ENCODE measurements at places on chromosomes 1 and 21.

DNA sequence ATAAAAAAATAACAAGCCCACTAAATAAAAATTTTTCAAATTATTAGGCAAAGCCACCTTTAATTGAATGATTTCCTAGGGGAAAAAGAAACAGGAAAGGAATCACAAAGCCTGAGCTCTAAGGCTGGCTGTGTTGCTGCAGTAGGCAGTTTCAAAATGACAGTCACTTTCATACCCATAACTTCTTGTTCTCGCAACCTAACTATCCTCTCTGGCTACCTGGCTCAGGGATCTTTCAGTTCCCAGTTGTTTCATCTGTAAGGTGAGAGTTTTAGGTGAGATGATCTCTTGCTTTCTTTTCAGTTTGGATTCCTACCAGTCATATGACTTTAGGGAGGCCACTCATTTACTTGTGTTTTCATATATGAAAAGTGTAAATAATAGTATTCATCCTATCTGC lies 226.1 kb downstream of the ASTN1 start:
- no peak for DNase-seq

GRCh38 chr21:37618081-37618480 lies 251.5 kb downstream of the DYRK1A start:
- no peak for DNase-seq

DNA sequence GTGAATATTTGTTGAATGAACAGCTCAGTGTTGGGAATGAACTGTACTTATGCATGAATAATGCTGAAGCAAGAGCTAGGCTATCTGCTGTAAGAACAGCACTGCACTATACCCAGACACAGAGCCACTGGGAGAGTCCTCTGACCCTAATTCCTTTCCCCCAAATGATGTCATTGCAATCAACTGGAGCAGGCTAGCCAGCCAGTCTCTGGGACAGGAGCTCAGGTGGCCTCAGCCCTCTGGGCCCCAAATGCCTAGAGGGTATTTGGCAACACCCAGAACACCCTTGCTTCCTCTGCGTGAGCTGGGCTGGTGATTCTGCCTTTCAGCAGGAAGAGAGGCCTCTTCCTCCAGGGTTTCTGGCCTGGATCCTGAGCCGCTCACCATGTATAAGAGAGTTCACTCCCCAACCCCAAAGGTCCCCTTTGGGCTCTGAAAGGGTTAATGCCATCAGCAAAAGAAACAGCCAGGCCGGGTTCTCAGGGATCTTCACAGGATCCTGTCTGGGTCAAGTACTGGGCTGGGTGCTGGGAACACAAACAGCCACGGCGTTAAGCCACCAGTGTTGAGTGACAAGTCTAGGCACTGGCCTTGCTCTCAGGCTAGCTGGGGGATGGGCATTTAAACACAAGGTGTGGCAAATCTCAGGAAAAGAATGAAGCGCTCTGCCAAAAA lies 3.7 kb upstream of the PADI4 start:
- DNase-seq, result no peak

GRCh38 chr21:32834211-32834915 lies 62.8 kb upstream of the PAXBP1 start:
- DNase-seq, result no peak

DNA sequence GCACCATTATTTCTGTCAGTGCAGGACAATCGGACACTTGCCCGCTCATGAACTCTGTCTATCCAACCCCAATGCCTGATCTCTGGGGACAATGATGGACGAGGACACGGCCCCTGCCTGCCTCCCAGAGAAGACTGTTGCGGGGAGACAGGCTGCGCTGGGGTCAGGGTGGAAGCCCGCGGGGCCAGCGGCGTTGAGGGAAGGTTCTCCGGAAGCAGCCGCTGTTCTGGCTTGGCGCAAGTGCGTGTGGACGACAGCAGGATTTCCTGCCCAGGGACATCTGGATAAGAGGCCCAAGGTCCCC lies 18.8 kb downstream of the RHBG start:
- DNase-seq, result no peak

GRCh38 chr1:54867717-54868057 lies 19.3 kb downstream of the DHCR24 start:
- DNase-seq, result no peak

Data from activated CD4-positive, alpha-beta T cell treated with anti-CD3 and anti-CD28 coated beads, Interleukin-2, amount 10 ng/mL, durations not matched to agents 7 days and 5 days (primary cell).